ENCODE measurements at places on chromosomes 13 and 19.

- DNase-seq = no peak
Observed at GRCh38 chr13:33132644-33133440, 116.6 kb downstream of the KL start.

DNA sequence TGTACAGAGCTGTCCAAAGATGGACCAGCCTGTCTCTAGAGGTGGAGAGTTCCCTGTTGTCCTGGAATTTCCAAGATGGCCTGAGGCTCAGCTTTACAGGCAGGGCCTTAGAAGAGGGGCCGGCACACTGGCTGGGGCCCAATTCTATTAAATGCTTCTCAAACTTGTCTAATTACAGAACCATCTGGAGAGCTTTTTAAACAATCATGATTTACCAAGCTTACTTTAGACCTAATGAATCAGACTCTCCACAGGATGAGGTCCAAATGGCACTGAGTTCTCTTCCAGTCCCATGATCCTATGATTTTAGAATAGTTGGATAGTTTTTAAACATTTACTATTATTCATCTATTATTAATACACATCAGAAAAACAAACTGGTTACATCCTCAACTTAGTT lies 123.5 kb downstream of the DNAJC3 start:
- DNase-seq = no peak

- no peak for DNase-seq
Observed at GRCh38 chr13:109331011-109331433, 455.4 kb downstream of the IRS2 start.

DNA sequence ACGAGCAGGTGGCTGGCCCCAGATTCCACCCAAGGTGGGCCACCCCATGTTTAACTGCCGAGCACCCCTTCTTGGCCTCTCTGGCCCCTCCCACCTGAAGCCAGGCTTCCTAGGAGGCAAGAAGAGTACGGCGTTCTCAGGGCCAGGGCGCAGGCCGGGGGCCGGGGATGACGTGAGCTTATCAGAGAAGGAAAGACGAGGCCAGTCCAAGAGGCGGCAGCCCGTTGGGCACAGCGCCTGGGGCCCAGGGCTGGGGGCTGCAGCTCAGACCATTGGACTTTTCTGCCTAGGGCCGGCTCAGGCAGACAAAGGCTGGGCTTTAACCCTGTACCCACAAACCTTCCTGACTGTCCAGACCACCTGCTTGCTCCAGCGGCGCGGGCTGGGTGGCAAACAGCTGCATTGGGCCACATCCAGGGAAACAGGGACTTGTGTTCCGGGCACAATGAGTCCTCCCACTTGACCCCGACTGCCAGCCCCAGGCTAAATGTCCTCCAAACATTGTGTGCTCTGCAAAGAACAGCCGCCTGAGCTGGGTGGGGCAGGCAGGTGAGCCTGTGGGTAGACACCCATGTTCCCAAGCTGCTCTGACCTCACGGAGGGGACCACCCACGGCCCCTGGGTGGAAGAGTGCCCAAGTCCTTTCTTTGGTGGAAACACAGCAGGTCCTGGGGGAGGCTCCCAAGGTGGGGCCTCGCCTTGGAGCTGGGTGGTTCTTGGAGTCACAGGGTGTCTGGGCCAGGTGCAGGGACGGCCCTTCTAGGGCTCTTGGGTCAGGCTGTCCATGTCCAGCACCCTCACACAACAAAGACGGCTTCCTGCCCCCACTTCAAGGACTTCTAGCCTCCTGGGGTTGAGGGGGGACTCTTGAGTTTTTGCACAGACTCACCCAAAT lies 21.9 kb downstream of the COMP start:
- no peak for DNase-seq

GRCh38 chr13:73258406-73258805 lies 199.6 kb downstream of the KLF5 start:
- DNase-seq = no peak

- no peak for DNase-seq
Observed at GRCh38 chr19:18443406-18443805, 5.5 kb upstream of the ISYNA1 start.

DNA sequence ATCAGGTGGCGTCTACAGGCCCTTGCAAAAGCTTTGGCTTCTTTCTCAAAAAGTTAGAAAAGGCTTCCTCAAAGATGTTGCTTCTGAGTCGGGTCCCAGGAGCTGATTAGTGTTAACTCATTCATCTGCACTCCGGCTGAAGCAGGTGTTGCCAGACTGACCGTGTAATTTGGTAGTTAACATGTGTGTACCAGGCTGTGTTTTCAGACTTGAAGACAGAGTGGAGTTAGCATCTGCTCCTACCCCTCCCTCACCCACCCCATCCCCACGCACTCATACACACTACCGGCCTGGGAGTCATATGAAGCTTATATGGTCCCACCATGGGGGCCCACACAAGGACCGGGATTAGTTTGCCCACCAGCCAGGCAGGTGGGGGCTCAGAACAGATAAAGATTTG lies 111.5 kb downstream of the DNAJC15 start:
- DNase-seq = no peak

DNA sequence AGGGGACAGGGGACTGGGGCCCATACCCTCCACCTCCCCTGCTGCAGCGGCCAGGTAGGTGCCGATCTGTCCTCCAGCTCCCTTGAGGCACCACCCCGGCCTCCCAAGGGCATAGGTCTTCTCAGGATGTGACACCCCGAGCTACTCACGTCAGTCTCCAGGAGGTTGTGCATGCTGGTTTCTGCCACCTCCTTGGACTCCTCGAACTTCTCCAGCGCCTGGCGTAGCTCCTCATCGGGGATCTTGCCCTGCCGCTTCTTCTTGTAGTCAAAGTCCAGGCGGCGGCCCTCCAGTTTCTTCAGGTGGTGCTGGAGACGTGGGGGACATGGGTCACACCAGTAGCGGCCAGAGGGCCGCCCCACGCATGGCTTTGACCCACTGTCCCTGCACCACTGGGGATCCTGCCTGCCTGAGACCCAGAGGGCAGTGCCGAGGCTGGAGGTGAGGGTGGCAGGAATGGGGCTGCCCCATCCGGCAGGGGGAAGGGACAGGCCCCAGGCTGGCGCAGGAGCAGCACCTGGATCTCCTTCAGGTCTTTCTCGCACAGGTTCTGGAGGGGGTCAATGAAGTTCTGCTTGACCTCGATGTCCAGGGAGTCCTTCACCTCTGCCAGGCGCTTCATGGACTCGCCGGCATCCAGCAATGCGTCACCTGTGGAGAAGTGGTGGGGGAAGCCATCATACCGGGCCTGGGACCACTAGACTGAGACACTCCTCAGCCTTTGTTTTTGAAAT lies 20.4 kb downstream of the MPND start:
- no peak for DNase-seq

DNA sequence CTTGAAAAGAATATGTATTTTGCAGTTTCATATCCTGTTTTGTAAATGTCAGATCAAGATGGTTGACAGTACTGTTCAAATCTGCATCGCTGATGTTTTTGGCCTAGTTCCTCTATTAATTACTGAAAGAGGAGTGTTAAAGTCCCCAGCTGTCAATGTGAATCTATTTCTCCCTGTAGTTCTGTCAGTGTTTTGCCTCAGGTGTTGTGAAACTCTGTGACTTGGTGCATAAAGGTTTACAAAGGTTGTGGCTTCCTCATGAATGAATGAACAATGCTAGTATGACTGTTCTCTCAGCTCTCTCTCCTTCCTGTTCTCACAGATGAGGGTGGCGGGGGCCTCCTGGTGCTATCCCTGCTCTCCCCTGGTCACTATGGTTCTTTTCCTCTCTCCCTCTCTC lies 142.4 kb downstream of the MYCBP2 start:
- DNase-seq = no peak

Data from neural crest cell (in vitro differentiated cells).